ENCODE measurements at places on chromosomes 7 and 10. TPM values are rescaled to one million over a fixed set of nuclear protein-coding genes. Genes with fewer than 3 reads are reported as not detected.

The PLA2G12B gene
- polyA plus RNA-seq: not detected

The CYP3A4 gene
- 0.31 TPM for polyA plus RNA-seq

GRCh38 chr10:43866712-43867111 is 218.0 kb upstream of the ZNF32 start:
- no peaks in the 10 kb centered on the region for H3K36me3 ChIP-seq
- no peak for DNase-seq
- peaks cover 28% of the 10 kb centered on the region for H3K4me1 ChIP-seq
- H3K27me3 ChIP-seq: no peaks in the 10 kb centered on the region
- H3K4me3 ChIP-seq: no peak overlapping the region

The CADPS2 gene
- 18.8 TPM for polyA plus RNA-seq

DNA sequence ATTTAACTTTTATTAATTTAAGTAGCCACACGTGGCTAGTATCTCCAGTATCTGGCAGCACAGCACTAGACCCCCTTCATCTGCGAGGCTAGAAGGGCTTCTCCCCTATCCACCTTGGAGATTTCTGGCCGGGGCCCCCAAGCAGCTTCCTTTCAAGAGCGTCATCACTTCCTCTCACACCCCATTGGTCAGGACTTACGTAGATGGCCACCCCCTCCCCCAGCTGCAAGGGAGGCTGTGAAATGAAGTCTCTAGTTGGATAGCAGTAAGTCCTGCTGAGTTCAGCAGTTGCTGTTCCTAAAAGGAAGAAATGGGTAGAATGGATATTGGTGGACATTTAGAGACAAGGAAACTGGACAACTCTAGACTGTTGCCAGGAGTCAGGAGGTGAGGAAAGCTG is 33.8 kb upstream of the COMTD1 start:
- H3K27ac ChIP-seq: no peak overlapping the region
- no peaks in the 10 kb centered on the region for H3K36me3 ChIP-seq
- H3K27me3 ChIP-seq: no peaks in the 10 kb centered on the region
- no peak for DNase-seq
- no peaks in the 10 kb centered on the region for H3K4me1 ChIP-seq

The SPDYE2B gene
- polyA plus RNA-seq: not detected

- no peak overlapping the region for H3K4me3 ChIP-seq
- peak overlapping the region; percentile 84 for H3K27ac ChIP-seq
- no peaks in the 10 kb centered on the region for H3K36me3 ChIP-seq
Measured at GRCh38 chr7:140641524-140642195, 1.0 kb upstream of the DENND2A start.

DNA sequence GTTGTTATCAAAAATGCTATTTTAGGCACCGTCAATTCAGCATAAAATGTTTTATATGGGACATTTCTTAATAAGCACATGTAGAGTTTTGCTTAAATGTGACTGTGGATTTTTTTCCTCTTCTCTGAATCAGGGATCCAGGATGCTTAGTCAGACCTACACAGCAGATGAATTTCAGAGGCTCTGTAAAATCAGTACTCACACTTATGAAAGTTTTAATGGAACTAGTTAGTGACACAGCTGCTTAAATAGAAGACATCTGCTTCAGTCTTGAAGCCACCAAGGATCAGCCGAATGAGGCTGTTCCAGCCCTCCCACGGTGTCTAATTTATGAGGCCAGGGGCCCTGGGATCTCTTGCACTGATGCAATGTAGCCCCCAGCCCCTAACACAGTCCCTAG is 136.0 kb downstream of the MYOF start:
- H3K4me1 ChIP-seq: no peaks in the 10 kb centered on the region
- no peak overlapping the region for H3K27ac ChIP-seq
- H3K4me3 ChIP-seq: no peak overlapping the region
- no peak for DNase-seq
- peaks cover 40% of the 10 kb centered on the region for H3K36me3 ChIP-seq

GRCh38 chr7:55477781-55478374 is 94.4 kb downstream of the VOPP1 start:
- H3K4me3 ChIP-seq: no peak overlapping the region
- H3K27ac ChIP-seq: no peak overlapping the region
- no peaks in the 10 kb centered on the region for H3K4me1 ChIP-seq
- H3K27me3 ChIP-seq: no peaks in the 10 kb centered on the region
- DNase-seq: no peak
- H3K36me3 ChIP-seq: peaks cover 28% of the 10 kb centered on the region

- no peak overlapping the region for H3K27ac ChIP-seq
- no peaks in the 10 kb centered on the region for H3K27me3 ChIP-seq
- DNase-seq: no peak
Measured at GRCh38 chr7:1564603-1565022, 5.2 kb downstream of the PSMG3 start.

DNA sequence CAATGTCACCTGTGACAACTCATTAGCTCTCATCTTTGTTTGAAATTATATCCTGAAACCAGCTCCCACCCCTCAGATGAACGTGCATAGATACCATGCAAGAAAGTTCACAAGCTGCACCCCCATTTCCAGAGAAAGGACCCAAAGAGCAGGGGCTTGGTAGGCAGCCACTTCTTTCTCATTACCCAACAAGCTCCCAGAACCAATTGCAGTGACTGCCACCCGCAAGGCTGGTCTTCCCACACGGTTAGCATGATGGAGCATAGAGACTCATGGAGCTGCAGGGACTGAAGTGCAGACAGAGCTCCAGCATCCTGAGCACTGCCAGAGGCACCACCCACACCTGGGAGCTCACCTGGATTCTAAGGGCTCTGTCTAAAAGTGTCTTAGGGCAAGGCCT is 28.5 kb downstream of the FRMPD2 start:
- no peak overlapping the region for H3K27ac ChIP-seq
- H3K36me3 ChIP-seq: no peaks in the 10 kb centered on the region
- no peaks in the 10 kb centered on the region for H3K27me3 ChIP-seq
- DNase-seq: no peak

The MSS51 gene
- polyA plus RNA-seq: 0.61 TPM

DNA sequence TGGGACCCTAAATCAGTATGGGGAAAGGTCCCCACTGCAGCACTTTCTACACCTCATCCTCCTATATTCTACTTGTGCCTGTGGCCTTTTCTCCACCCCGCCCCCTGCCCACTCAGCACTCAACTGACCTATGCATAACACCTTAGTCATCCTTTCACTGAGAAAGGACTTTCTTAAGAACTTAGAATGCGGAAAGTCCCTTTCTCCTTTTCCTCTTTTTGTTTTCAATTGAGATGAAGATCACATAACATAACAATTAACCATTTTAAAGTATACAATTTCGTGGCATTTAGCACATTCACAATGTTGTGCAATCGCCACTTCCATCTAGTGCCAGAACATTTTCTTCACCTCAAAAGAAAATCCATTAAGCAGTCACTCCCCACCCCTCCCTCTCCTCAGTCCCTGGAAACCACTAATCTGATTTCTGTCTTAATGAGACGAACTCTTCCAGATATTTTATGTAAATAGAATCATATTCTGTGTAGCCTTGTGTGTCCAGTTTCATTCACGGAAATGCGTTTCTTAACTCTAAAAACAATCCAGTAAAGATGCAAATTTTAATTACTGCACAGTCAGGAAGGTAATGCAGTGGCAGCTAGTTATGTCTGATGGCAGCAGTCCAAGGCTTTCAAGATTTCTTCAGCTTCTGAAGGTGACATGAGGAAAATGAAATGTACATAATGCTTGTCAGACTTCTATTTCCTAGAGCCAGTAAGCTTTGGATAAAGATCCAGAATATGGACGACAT is 41.7 kb downstream of the FAS start:
- H3K27ac ChIP-seq: no peak overlapping the region
- peaks cover 8% of the 10 kb centered on the region for H3K4me1 ChIP-seq
- DNase-seq: no peak
- H3K27me3 ChIP-seq: no peaks in the 10 kb centered on the region
- H3K36me3 ChIP-seq: no peaks in the 10 kb centered on the region

Measured in stomach (tissue), 19 donors.